Stimulated activated CD4-positive, alpha-beta T cell treated with anti-CD3 and anti-CD28 coated beads, Interleukin-2, amount 100 ng/mL, for 24 hours (primary cell): ENCODE measurements at places on chromosomes 5 and 9.

DNA sequence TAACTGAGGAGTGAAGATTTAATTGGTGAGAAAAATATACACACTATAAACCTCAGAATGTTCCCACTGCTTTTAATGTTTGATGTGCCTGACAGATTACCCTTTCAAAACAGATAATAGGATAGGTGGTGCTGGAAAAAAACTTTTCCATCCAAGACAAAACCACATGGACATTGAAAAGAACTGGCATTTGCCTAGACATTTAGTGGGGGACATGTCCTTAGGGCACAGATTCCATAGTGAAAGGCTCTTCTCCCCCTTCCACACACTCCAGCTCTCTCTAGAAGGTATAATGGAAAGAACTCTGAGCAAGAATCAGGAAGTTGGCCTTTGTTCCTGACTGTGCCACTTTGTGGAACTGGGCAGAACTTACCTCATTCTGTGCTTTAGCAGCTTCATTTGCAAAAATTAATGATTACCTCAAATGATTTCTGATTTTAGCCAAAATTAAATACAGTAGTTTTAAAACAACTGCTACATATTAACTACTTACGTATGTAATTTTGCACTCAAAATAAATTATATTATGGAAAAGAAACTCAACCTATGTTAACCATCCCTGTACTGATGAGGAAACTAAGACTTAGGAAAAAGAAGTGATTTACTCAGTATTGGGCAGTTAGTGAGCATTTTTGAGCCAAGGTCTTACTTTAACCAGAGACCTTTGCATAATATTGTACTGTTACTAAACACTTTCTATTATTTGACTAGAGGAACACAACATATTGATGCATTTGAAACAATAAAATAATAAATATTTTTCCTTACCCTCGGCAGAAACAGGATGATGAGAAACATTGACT, 43.3 kb downstream of the TMC1 start:
- no peak for DNase-seq

DNA sequence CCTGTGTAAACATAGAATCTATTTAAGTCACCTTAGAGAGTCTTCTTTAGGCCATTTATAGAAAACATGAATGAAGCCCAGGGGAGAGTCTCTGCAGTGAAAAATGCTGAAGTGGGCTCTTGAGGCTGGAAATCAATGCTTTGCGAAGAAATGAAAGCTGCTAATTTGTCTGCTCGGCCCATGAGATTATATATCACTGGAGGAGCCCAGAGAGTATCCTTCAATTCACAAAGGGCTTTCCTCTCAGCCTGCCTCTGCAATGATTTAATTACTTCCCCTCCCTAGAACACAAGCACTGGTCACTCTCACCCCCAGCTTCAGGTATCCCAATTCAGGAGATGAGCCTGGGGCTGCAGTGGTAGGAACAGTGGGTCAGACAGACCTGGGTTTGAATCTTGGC, 8.2 kb upstream of the DRD1 start:
- DNase-seq, result no peak

GRCh38 chr5:111425205-111425604, 87.1 kb downstream of the STARD4 start:
- no peak for DNase-seq

DNA sequence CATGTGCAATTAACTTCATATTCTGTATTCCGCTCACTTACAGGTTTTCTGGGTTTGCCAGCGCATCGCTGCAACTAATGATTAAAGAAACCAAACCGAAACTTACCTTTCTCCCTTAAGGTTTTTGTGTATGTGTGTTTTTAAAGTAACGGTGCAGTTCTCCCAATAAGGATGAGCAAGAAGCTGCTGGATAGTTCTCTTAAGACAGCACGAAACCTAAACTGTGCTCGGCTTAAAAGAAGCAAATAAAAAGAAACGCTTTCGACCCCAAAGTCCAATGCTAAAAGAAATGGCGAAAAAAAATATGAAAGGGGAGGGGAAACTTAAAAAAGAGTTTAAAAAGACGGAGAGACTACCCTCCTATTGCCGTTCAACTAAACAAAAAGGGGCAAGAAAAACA, 340 bp downstream of the ELAVL2 start:
- DNase-seq, result no peak

- DNase-seq, result no peak
Observed at GRCh38 chr5:38370358-38371100, 112.2 kb downstream of the EGFLAM start.

- no peak for DNase-seq
Observed at GRCh38 chr5:157677931-157678330, 6.6 kb downstream of the C5orf52 start.

DNA sequence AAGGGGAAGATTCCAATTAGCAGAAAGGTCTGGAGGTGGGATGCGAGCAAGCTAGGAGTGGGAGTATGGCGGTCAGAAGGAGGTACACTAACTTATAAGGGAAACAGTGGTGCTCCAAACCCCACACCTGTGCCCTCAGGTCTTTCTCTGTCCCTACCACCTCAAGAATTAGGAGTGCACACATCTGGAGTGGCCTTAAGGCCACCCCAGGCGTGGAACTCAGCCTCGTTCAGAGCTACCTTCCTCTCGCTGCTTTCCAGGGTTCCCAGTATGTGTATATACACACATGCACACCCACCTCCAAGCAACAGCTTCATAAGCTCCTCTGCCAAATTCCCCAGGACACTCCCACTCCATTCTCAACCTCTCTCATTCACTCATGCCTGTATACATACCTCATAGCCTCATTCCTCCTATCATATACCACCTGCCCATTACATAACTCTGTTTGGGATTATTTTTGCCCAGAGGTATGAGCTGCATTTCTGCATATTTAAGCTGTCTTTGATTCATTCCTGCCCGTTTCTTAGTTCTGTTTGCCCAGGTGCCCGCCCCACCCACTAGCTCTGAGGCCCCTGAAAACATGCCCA, 118.7 kb downstream of the PSD2 start:
- no peak for DNase-seq

DNA sequence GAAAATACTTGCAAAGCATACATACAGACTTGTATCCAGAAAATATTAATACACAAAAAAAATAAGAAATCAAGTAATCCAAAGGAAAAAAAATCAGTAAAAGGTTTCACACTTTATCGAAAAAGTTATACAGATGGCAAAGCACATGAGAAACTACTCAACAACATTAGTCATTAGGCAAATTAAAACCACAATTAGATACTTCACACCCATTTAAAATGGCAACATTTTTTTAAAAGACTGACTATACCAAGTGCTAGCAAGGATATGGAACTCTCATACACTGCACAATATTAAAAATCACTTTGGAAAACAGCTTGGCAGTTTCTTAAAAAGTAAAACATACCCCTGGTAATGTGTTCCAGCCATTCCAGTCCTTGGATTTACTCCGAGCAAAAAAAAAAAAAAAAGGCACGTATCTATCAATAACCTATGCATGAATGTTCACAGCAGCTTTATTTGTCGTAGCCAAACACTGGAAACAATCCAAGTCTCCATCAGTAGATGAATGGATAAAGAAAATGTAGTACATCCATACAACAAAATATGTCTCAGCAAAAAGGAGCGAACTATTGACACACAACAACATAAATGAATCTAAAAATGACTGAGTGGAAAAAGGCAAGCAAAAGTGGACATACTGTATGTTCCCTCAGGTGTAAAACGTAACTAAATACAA, 66.0 kb downstream of the GNAQ start:
- no peak for DNase-seq
